NCI-H2171 (cell line): ENCODE measurements at places on chromosomes 5 and 9.
A peak's percentile ranks its signal among the peaks of the same experiment; 100 is the strongest.

GRCh38 chr5:32630867-32631491 lies 45.6 kb downstream of the SUB1 start:
- DNase-seq, result no peak

- no peak for DNase-seq
Measured at GRCh38 chr9:120443489-120443888, 136.5 kb downstream of the CDK5RAP2 start.

GRCh38 chr5:137142764-137143605 lies 356.1 kb downstream of the SPOCK1 start:
- no peak for DNase-seq

DNA sequence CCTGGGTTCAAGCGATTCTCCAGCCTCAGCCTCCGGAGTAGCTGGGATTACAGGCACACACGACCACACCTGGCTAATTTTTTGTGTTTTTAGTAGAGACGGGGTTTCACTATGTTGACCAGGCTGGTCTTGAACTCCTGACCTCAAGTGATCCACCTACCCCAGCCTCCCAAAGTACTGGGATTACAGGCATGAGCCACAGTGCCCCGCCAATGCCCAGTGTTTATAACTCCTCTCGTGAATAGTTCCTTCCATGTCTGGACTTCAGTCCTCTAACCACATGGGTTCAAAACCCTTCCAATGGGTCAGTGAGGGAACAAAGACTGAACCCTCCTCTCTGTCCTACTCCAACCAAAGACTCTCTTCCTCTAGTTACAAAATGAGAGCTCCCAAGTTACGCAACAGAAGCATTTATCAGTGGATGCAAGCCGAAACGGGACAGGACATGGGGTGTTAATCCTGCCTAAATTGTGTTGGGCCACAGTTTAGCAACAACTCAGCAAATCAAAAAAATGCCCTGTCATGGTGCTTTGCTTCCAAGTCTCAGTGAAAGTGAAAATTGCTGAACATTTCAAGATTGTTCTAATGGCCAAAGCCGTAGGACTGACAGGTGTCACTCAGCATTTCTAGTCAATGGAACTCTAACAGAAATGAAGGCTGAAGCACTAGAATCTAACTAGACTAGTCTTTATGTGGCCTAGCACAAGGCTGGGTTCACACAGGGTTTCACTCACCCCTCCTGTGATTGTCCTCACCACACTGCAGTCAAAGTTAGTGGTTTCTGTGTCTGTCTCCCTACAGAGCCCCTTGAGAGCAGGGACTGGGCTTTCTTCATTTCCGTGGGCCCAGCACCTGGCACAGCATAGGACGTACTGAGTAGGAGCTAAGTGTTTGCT lies 3.2 kb upstream of the TMEM245 start:
- DNase-seq, result no peak

DNA sequence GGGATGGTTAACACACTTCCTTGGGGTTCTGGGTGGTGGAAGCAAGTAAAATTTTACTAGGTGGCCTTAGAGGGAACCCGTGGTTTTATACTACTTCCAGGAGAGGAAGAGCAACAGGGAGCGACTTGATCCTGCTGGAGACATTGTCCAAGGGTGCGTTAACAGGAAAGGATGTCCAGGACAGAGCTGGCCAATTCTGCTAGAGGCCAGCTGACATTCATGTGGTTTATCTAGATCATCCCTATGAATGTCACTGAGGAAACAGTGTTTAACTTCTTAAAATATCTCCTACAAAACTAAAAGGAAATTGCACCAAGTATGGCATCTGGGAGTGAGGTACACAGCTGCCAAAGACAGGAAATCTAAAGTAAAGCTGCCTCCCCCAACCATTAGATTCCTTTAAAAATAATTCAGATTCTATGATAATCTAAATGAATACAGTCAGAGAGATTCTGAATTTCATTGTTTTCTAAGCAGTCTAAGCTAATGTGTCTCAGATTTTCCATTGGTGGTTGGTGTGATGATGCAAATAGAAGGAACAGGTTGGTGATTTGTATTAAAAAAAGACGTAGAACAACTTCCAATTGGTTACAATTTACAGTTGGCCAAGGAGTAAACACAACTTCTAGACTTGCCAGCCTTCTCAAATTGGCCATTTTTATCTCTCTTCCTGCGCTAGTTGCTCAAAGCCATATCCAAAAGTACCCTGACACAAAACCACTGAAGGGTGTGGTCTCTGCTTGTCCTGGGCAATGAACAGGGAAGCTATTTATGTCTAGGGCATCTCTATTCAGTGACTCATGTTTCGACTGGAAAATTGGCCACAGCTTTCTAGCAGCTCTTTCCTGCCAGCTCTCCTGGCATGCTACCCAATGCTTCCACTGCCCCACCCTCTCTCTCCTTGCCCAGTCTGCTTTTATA lies 574.7 kb upstream of the MEF2C start:
- DNase-seq, result no peak

- no peak for DNase-seq
Measured at GRCh38 chr5:6710070-6710469, 3.2 kb upstream of the TENT4A start.

DNA sequence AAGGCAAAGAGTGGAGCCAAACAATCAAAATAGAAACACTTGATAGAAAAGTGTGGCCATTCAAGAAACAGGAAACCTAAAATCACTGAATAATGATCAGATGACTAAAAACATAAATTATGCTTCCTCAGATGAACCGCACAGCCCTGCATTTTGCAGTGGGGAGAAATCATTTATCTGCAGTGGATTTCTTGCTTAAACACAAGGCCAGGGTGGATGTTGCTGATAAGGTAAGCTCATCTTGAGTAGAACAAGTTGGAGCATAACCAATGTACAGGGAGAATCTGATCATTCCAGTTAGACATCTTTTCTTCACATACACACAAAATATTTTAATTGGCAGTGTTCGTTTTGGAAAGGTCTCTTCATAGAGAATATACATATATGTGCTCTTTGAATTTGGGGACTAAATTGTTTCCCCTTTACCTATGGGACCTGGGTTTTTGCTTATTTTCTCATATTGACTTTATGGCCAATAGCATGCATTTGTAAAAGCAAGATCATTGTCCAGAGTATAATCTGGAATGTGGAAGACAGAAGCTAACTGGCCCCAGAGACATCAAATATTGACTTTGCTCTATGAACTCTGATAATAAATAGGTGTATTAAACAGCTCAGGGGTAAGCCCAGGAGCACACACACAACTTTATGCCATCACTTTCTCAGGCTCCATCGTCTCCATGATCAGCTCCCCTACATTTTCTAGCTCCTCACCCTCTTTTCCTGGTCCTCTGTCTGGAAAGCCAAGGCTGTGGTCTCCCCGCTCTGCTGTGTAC lies 9.1 kb downstream of the ANKDD1B start:
- DNase-seq, result no peak

DNA sequence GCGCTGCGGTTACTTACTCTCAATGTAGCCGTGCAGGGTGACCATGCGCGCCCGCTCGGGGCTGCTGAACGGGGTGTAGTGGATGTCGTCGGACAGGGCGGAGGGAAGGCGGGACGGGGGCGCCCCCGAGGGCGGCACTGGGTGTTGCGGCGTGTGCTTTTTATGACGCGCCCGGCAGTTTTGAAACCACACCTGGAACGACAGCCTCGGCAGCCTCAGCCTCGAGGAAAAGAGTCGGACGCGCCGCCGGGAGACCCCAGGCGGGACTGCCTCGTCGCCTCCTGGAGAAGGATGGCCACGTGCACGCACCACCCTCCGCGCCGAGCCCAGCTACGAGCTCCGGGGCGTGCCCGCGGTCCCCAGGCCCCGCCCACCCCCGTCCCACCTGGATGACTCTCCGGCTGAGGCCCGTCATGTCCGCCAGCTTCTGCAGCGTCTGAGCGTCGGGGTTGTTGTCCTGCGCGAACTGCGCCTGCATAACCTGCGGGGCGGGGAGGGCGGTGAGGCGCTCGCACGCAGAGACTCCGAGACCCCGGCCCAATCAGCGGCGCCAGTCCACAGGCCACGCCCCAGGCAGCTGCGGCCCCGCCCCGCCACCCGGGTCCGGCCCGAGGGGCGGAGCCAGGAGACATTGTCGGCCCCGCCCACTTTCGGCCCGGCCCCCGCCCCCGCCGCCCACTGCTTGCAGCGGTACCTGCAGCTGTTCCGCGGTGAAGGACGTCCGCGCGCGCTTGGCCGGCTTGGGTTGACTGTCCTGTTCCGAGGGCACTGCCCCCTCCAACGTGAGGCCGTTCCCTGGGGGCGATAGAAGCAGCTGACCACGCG lies 15.0 kb downstream of the LHX6 start:
- peak; percentile 83 for DNase-seq

DNA sequence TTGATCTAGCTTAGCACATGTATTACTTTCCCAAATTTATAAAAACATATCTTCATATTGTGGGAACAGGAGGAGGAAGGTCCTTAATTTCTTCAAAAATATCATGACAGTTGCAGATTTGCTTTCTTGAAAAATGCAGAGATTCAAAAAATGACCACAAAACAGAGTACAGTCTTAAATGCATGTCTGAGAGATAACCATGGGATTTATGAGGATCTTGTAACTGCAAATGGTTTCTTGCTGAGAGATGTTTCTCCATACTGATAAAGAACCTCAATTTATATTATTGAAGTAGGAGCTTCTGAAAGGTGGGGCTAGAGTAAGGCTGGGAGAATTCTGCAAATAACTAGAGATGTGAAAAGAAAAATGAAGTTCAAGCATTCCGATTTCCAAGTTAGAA lies 83.2 kb downstream of the CDH18 start:
- no peak for DNase-seq

DNA sequence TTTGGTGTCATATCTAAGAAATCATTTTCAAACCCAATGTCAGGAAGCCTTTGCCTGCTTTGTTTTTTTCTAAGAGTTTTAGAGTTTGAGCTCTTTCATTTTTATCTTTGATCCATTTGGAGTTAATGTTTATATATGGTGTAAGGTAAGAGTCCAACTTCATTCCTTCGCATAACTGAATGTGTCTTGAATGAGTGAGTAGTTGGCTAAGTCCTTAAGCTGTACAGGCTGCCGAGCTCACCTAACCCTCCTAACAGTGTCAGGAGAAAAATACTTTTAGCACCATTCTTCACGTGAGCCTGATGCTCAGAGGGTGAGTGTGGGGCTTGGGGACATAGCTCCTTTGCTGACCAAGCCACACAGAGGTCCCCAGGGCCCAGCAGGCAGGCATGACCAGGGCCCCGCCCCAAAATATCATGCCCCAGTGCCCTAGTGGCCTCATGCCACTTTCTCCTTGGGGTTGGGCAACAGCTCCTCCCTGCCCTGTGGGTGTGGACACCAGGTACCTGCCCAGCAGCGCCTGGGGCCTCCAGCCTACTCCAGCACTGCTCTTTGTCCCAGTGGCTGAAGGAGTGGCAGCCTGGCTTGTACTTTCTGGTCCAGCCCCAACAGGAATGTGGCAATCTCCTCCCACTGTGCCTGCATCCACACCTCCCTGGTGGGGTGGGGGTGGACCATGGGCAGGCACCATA lies 17.2 kb downstream of the PPARGC1B start:
- no peak for DNase-seq

DNA sequence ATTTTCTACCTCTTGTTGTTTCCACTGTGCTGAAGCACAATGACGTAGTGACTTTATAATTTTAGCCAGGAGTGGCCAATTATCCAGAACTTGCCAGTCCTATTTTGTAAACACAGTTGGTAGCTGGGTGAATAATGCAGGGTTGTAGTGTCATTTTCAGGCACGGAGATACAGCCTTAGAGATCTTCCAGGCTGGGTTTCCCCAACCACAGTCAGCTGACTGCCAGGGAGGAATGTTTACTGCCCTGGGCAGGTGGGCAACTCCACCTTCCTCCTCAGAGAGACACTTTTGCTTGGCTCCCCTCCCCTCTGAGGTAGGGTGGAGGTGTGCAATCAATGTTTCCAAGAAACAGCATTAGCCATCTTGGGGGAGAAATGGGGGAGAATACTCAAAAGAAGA lies 228.1 kb upstream of the NR4A3 start:
- DNase-seq, result no peak

DNA sequence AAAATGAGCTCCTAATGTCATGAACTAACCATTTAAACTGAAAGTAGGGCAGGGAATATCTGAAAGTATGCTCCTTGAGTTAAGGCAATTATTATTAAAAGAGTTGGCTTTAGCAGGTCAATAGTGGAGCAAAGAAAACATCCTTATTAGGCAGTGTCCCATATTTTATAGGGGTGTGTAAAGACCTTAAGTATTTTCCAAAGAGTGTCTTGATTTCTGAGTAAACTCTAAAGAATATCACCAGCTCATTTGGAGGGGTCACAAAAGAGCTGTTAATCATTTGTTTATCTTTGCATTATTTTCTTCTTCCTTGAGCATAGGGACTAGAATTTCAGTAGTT lies 109.3 kb downstream of the MUSK start:
- DNase-seq, result no peak

- DNase-seq, result no peak
Measured at GRCh38 chr9:12764150-12764549, 10.7 kb upstream of the LURAP1L start.

DNA sequence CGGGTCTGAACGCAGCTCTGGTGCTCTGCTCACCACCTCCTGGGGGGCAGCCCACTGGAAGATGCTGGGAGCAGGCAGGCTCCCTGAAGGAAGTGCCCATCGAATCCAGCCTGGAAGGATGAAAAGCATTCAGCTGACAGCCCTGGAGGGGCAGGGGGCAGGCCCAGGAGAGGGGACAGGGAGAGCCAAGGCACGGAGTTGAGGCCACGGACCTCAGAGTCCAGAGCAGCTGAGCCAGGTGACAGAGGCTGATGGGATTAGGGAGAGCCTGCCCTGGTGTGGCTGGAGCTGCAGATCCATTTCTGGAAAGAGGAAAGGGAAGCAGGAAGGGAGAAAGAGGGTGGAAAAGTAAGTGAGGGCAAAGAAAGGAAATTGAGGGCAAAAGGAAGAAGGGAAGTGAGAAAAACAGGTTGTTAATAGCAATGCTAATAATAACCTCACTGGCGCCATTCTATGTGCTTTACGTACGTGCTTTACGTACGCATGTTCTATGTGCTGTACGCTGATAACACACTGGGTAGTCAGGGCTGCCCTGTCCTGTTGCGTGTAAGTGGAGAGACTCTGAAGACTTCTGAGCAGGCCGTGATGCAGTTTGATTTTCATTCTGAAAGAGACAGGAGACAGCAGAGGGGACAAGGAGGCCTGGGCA lies 52.6 kb downstream of the LMX1B start:
- DNase-seq, result no peak

DNA sequence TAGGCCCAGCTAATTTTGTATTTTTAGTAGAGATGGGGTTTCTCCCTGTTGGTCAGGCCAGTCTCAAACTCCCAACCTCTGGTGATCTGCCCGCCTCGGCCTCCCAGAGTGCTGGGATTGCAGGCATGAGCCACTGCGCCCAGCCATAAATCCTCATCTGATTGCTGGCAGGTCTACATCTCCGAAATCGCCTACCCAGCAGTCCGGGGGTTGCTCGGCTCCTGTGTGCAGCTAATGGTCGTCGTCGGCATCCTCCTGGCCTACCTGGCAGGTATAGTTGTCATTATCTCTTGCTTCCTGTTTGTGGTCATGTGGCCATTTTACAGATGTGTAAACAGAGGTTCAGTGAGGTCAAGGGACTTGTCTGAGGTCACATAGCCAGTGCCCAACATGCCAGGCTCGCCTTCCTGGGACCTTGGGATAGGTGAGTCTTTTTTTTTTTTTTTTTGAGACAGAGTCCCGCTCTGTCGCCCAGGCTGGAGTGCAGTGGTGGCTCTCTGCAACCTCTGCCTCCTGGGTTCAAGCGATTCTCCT lies 2.8 kb downstream of the SLC2A8 start:
- no peak for DNase-seq
